ENCODE measurements at places on chromosomes 3 and 15.
A peak's percentile ranks its signal among the peaks of the same experiment; 100 is the strongest.

GRCh38 chr15:57440167-57440566, 63.9 kb downstream of the CGNL1 start:
- no peak for DNase-seq

DNA sequence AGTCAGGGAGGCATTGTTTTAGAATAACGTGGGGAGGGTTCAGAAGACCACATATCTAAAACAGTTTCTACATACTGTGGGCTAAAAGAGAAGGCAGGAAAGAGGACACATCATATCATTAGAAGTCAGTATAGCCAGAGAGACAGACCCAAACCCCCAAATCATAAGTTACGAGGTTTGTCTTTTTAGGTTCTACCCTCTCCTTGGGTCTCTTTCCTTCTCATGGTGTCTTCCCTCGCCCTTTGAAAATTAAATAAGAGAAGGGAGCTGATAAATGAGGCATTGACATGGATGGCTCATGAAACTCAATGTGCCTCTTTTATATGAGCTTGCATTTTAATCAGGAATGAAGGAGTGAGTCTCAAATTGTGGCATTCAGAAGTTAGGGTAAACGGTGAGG, 3.4 kb downstream of the UPK1B start:
- DNase-seq, result no peak

GRCh38 chr15:28182216-28182615, 83.1 kb upstream of the OCA2 start:
- no peak for DNase-seq

GRCh38 chr3:59246719-59247401, 197.0 kb upstream of the CFAP20DC start:
- DNase-seq, result peak; percentile 68

DNA sequence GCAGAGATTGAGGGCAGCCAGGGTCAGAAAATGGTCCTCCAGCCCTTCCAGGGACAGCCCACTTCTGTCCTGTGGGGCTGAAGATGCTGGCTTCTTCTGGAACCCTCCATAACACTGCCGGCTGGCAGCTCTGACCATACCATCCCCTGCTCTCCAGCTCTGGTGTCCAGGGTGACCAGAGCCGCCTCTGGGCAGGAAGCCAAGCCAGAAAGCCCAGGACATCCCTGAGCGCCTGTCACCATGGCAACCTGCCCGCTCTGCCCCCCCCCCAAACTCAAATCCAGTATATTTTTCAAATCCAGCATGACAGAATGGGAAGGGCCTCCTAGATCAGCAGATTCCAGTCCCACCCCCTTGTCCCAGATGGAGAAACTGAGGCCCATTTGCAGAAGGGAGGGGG, 420 bp upstream of the TMIE start:
- DNase-seq, result no peak

- DNase-seq, result no peak
Measured at GRCh38 chr15:101258238-101259144, 6.6 kb upstream of the CHSY1 start.

- no peak for DNase-seq
Measured at GRCh38 chr15:80819001-80819400, 39.8 kb downstream of the CEMIP start.

- no peak for DNase-seq
Measured at GRCh38 chr3:150073513-150073912, 102.8 kb upstream of the PFN2 start.

- DNase-seq, result no peak
Measured at GRCh38 chr15:80317389-80318182, 65.6 kb upstream of the CTXND1 start.

DNA sequence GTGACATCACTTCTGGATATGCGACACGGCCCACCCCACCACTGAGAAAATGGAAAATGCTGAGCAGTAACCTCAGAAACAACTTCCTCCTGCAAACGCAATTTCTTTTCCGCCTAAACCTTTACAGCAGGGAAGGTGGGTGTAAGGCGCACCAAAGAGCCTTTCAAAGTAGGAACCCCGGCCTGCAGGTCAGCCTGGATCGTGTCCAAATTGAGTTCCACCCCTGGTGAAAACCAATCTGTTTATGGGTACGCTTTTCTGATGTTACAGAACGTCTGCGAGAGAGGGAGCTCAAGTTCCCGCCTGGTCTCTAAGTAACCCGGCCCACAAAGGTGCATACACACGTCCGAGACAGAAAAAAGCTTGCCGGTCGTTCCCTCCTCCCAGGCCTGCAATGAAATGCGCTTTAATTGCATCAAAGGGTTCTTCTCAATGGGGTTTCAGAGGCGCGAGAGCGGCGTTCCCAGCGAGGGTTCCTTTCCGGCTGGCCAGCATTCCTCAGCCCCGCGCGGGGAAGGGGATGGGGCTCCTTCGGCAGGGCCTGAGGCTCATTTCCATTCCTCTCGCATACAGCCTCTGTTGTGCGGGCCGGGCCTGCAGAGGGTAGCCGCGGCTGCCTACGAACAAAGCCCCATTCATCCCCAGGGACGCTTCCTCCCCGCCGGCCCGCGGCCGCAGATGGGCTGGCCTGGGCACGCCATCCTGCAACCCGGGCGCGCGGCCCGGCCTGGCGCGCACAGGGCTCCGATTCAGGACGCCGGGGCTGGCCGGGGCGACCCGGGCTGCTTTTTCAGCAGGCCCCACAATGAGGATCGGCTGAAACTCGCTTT, 138.1 kb downstream of the TMCO5A start:
- DNase-seq, result peak; percentile 81

DNA sequence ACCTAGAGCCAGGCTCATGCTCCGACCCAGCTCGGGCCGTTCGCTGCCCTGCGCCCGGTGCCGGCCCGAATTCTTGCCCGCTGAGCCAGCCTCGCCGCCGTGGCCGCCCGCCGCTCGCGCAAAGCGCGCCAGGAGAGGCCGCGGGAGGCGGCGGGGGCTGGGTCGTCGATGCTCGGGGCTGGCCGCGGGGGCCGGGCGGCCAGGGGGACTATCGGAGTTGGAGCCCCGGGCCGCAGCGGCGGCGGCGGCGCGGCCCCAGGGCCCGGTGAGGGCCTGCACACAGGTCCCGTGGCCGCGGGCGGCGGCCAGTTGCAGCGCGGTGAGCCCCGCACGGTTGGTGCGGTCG, 1.1 kb downstream of the ANKRD63 start:
- DNase-seq, result no peak

DNA sequence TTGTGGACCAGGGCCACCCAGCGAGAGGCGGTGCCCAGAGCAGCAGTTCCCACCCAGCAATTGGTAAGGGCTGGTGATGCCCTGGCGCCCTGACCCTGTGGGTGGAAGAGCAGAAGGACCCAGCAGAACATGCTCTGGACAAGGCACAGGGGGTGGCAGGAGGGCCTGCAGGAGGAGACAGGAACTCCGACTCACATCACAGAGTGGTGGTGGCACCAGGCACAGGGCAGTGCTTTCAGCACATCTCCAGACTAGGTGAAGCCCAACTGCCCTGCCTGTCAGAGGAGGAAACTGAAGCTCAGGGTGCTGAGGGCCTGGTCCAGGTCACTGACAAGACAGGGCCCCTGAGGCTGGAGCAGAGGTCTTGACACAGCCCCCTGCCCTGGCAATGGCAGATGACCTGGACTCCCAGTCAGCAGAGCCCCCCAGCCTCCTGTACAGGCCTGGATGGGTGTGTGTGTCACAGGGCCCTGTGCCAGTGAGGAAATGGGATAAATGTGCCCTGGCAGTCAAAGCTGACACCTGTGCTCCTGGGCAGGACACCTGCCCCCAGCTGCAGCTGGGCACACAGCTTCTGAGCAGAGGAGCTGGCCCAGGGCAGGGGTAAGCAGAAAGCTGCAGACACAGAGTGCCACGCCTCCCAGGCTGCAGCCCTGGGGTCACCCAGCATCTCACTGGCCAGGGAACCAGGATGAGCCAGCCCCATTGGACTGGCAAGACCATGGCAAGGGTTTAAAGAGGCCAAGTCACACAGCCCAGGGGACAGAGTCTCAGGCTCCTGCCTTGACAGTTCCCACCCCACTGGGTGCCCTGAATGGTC, 11.4 kb downstream of the KLF15 start:
- no peak for DNase-seq

GRCh38 chr15:52163321-52164190, 27.6 kb downstream of the GNB5 start:
- no peak for DNase-seq

DNA sequence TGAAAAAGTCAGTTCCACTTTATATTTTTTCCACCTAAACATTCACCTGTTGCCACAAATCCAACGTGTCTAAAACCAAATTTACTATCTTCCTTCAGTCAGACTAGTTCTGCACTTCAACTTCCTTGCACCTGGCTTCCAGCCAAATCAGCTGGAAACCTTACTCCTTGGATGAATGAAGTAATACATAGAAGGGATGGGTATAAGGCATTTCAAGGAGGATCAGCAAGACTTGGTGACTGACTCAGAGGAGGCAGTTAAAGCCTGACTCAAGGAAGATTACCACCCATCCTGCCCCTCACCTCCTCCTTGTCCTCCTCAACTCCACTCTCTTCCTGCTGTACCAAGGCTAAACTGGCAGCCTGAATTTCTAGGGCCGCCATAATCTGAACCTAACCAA, 37.1 kb downstream of the QTRT2 start:
- DNase-seq, result no peak

DNA sequence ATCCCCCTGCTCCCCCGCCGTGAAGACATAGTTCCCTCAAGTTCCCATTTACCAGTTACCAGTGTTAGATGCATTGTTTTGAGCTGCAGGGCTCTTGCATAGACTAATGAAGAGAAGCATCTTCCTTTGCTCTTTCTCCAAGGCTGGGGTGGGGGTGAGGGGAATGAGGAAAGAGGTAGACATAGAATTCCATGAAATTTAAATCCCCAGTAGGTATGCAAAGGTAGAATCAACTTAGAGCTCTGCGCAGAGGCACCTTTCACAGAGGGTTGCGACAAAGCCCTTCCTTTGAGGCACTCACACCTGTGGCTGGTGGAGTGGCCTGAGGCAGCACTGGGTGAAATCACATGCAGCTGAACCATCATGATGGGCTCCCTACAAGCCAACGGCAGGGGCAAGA, 101.3 kb downstream of the WDR76 start:
- DNase-seq, result no peak

DNA sequence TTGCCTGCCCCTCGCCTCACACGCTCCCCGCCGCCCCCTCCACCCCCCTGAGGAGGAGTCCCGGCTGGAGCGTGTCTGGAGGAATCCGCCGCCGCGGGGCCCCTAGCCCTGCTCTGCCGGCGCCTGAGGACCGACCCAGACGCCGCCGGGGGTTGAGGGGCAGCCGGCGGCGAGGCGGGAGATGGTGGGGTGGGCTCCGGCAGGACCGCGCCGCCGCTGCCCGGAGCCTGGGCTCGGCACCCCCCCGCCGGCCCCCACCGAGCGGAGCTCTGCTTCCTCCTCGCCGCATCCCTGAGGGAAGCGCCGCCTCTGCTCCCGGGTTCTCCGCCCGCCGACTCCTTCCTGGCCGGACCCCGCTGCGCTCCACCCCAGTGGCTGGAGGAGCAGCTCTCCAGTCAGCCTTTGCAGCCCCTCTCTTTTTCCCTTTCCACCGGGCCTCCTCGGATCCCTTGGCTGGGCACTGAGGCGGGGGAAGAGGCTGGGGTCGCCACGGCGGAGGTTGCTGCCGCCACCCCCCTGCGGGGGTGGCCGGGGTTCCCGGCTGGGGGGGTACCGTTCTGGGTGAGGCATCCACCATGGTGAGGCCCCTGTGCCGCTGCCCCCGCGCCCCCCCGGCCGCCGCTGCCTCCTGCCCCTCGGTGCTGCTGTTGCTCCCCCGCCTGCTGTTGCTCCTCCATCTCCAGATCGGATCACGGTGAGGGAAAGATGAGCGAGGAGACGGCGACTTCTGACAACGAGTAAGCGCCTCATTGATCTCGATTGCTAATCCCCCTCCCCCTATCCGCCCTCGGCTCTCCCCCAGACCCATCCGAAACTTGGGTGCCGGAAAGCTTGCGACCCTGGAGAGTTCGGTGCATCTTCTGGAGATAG, at the start of gene SPRED1:
Gene SPRED1 (plus strand): TSS at position 356 of the 870 bp plus-strand sequence. CDS start 350 bp downstream, at position 706.
- DNase-seq, result peak; percentile 51

GRCh38 chr3:178352326-178353005, 183.8 kb upstream of the KCNMB2 start:
- DNase-seq, result no peak

- DNase-seq, result no peak
Measured at GRCh38 chr3:74200952-74201351, 413.5 kb downstream of the CNTN3 start.

DNA sequence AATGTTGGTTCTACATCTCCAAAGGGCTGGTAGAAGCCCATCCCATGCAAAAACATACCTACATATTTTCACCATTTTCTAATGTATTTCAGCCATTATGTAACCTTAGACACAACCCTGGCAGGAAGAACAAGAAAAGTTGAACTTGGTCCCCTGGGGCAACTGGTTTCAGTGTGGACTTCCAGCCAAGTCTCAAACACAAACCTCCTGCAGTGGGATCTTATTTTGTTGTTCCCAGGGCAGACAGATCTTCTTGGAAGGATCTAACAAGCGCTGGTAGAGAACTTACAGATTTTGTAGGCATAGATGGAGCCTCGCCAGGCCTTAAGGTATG, 96.3 kb downstream of the ADAMTS17 start:
- no peak for DNase-seq

DNA sequence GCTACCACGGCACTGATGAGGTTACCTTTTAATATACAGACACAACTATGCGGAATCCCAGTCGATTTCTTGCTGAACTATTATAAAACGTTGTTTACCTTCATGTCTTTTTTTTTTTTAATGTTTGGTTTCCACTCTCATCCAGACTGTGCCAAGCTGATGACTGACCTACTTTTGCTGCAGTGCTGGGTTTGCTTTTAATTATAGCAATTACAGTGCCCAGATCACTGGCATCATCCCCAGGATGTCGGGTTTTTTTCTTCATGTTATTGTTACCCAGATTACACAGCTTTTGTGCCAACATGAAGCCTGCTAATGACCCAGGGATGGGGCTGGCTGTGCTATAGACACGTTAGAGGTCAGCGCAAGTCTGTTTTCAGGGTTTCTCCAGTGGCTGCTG, 294.0 kb upstream of the ATP10A start:
- no peak for DNase-seq

Data from GM06990 (cell line).